Stimulated activated CD8-positive, alpha-beta memory T cell treated with anti-CD3 and anti-CD28 coated beads, Interleukin-7, amount 100 ng/mL, for 24 hours (primary cell): ENCODE measurements at places on chromosomes 7 and 10.

- no peak for DNase-seq
These were observed 51.4 kb downstream of the PCDH15 start for GRCh38 chr10:54749623-54750022.

- no peak for DNase-seq
These were observed 282.4 kb downstream of the EXOC4 start for GRCh38 chr7:133535308-133535707.

- DNase-seq, result no peak
These were observed 298.6 kb downstream of the TFEC start for GRCh38 chr7:115731796-115732471.

GRCh38 chr10:106576534-106576933 lies 588.0 kb downstream of the SORCS1 start:
- DNase-seq, result no peak

DNA sequence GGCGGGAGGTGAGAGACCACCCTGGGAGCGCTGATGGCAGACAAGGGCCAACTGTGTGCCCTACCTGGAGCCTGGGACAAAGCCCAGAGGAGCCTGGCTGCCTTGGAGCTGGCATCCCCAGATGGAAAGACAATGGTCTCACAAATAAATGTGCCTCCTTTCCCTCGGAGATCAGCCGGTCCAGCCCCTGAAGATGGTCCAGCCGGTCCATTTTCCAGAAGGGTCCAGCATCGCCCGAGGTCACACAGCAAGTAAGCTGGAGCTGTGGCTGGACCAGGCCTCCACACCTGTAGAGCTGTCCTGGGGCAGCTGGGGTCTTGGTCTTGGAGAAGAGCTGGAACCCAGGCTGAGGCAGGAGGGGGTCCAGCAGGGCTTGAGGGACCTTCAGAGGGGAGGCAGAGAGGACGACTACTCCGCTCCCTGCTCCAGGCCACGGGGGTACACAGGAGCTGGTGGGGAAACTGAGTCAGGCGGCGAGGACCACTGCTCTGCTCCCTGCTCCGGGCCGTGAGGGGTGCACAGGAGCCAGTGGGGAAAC lies 3.6 kb downstream of the ELFN1 start:
- DNase-seq, result no peak

GRCh38 chr10:116237260-116237659 lies 35.7 kb downstream of the GFRA1 start:
- no peak for DNase-seq

- no peak for DNase-seq
These were observed 6.6 kb upstream of the ITIH2 start for GRCh38 chr10:7696545-7696944.

GRCh38 chr10:22832851-22833250 lies 95.0 kb upstream of the ARMC3 start:
- no peak for DNase-seq

DNA sequence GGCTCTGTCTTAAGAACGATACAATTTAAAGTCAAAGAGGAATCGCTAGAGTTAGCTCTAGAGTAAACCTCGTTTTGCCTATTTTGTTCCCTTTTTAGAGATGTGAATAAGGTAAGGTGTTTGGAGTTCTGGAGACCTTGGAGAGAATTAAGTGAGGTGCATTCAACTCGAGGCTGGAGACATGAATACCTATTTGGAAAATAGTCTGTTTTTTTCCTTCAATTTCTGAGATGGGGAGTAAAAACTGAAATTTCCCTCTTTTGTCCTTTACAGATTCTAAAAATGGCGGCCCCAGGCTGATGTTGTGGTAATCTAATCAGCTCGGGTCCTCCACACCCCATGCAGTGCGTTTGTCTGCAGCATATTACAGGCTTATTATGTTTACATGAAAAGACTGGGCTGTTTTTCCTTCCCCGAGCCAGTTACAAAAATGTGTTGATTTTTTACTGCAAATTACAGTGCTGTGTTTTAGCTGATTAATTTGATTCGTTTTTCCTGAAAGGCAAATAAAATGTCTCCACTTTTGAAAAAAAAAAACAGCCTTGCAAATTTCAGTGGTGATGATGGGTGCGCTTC lies 1.5 kb downstream of the KMT2E start:
- no peak for DNase-seq

GRCh38 chr10:79236433-79236765 lies 110.9 kb upstream of the PPIF start:
- DNase-seq, result no peak

GRCh38 chr7:54394834-54395233 lies 147.3 kb upstream of the VSTM2A start:
- DNase-seq, result no peak

DNA sequence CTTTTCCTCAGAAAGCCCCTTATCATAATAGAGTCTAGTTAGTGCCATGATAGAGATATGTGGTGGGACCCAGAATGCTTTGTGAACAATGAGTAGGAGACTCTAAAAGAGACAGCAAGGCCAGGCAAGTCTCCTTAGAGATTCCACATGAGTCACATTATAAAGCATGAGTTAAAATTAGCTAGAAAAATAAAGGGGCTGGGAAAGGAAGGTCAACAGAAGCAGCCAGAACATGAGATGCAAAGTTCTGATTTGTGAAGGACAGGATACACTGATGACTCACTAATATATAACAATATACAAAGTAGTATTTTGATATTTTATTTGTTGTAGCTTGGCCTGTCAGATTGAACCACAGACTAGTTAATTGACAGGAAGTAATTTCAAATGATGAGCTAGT lies 25.3 kb upstream of the SNX13 start:
- DNase-seq, result no peak
